ENCODE measurements at places on chromosomes 3 and 15. TPM values are rescaled to one million over a fixed set of nuclear protein-coding genes. Genes with fewer than 3 reads are reported as not detected.

DNA sequence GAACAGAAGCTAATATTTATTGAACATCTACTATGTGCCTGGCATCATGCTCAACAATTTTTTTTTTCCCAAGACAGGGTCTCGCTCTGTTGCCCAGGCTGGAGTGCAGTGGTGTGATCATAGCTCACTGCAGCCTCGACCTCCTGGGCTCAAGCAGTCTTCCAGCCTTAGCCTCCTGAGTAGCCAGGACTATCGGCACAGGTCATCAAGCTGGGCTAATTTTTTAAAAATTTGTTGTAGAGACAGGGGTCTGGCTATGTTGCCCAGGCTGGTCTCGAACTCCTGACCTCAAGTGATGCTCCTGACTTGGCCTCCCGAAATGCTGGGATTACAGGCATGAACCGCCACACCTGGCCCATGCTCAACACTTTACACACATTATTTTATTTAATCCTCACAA is 35.7 kb upstream of the CILP start:
- H3K36me3 ChIP-seq, result no peaks in the 10 kb centered on the region
- no peaks in the 10 kb centered on the region for H3K4me1 ChIP-seq
- H3K27me3 ChIP-seq, result no peaks in the 10 kb centered on the region
- DNase-seq, result no peak
- H3K4me3 ChIP-seq, result no peak overlapping the region

GRCh38 chr15:92749216-92749615 is 93.6 kb upstream of the FAM174B start:
- H3K27ac ChIP-seq, result no peak overlapping the region
- no peak overlapping the region for H3K4me3 ChIP-seq
- H3K27me3 ChIP-seq, result no peaks in the 10 kb centered on the region
- H3K4me1 ChIP-seq, result no peaks in the 10 kb centered on the region

DNA sequence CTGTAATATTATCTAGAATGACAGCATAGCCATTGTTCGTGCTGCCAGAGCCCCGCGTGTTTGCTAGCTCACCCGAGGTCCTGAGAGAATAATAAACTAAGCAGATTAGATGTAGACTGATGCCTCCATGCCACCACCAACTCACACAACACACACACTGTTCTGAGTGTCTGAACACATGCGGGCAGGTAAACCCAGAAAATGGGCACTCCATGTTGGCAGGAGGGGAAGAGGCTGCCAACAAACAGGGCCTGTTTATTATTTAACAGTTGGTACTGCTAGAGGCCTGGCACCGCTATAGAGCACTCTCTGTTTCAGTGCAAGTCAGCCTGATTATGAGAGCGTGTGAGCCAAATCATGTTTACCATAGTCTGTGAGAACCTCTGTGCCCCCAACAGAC is 299.0 kb downstream of the ZBTB20 start:
- DNase-seq, result no peak
- no peaks in the 10 kb centered on the region for H3K27me3 ChIP-seq
- no peaks in the 10 kb centered on the region for H3K36me3 ChIP-seq
- no peak overlapping the region for H3K4me3 ChIP-seq
- no peaks in the 10 kb centered on the region for H3K4me1 ChIP-seq

Gene B3GALNT1
- total RNA-seq, result 0.73 TPM

DNA sequence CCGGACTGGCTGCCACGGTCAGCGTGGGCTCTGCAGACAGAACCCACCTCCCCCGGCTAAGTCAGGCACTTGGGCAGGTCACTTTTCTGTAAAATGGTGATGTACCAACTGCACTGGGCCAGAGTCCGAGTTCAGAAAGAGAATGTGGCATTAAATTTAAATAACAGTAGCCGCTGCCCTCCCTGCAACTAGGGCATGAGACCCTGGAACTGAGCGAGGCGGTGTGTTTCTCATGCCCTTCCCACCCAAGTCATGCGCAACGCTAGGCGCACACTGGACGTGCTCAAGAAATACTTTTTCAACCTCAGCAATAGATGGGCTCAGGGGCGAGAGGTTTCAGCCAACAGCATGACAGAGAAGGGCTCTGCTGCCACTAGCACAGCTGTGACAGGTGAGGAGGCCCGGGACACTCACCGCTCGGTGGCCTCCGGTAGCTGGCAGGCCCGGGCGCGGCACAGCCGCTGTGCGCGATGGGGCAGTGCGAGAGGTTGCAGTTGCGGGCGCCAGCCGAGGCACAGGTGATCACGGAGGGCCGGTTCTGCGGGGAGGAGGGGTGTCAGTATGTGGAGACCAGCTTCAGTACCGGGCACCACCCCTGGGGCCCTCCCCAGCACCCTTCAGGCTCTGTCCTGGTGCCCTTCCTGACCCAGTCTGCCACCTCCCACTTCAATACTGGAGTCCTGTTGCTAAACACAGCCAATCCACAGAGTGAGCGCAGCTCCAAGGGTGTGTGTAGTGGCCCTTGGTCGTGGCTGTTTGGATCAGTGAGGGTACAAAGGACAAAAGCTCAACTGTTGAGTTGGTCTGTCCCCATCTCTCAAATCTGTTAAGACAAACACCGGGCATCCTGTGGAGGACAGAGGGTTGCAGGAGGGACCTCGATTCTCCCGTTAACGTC is 84.5 kb downstream of the VGLL4 start:
- peaks cover 19% of the 10 kb centered on the region for H3K36me3 ChIP-seq
- H3K4me1 ChIP-seq, result no peaks in the 10 kb centered on the region
- H3K4me3 ChIP-seq, result no peak overlapping the region
- H3K27ac ChIP-seq, result no peak overlapping the region

Gene KLHL40
- not detected for total RNA-seq

Gene RFC4
- total RNA-seq, result 24.6 TPM

Gene REC114
- total RNA-seq, result not detected

- no peaks in the 10 kb centered on the region for H3K27me3 ChIP-seq
- peaks cover 5% of the 10 kb centered on the region for H3K36me3 ChIP-seq
- DNase-seq, result peak; percentile 68
- H3K4me1 ChIP-seq, result peaks cover 26% of the 10 kb centered on the region
- H3K27ac ChIP-seq, result peak within 1 kb of the TSS; percentile 63
Observed at GRCh38 chr3:69013253-69014021, at the start of gene EOGT. EOGT (minus strand) TSS chr3:69013684; CDS start chr3:69009846, 3,838 bp downstream.

GRCh38 chr3:38149708-38150107 is 11.2 kb downstream of the MYD88 start:
- no peaks in the 10 kb centered on the region for H3K36me3 ChIP-seq
- no peak overlapping the region for H3K4me3 ChIP-seq
- no peak overlapping the region for H3K27ac ChIP-seq
- DNase-seq, result no peak
- peaks cover 23% of the 10 kb centered on the region for H3K4me1 ChIP-seq

GRCh38 chr15:78638658-78639314 is 2.2 kb downstream of the CHRNB4 start:
- H3K27ac ChIP-seq, result no peak overlapping the region
- no peak overlapping the region for H3K4me3 ChIP-seq
- peak; percentile 13 for DNase-seq
- no peaks in the 10 kb centered on the region for H3K27me3 ChIP-seq
- H3K4me1 ChIP-seq, result peaks cover 4% of the 10 kb centered on the region

GRCh38 chr3:151362751-151363174 is 21.8 kb downstream of the P2RY12 start:
- no peak for DNase-seq
- H3K36me3 ChIP-seq, result no peaks in the 10 kb centered on the region
- H3K4me3 ChIP-seq, result no peak overlapping the region
- H3K27me3 ChIP-seq, result no peaks in the 10 kb centered on the region

Gene COL6A5
- total RNA-seq, result not detected

- H3K4me3 ChIP-seq, result peak overlapping the region; percentile 63
- peaks cover 56% of the 10 kb centered on the region for H3K4me1 ChIP-seq
- peak; percentile 67 for DNase-seq
Observed at GRCh38 chr3:13016083-13016720, 57.0 kb downstream of the IQSEC1 start.

- H3K36me3 ChIP-seq, result no peaks in the 10 kb centered on the region
- no peaks in the 10 kb centered on the region for H3K4me1 ChIP-seq
- no peak for DNase-seq
- H3K4me3 ChIP-seq, result no peak overlapping the region
- H3K27me3 ChIP-seq, result no peaks in the 10 kb centered on the region
Observed at GRCh38 chr15:85986741-85987140, 92.9 kb upstream of the AGBL1 start.

DNA sequence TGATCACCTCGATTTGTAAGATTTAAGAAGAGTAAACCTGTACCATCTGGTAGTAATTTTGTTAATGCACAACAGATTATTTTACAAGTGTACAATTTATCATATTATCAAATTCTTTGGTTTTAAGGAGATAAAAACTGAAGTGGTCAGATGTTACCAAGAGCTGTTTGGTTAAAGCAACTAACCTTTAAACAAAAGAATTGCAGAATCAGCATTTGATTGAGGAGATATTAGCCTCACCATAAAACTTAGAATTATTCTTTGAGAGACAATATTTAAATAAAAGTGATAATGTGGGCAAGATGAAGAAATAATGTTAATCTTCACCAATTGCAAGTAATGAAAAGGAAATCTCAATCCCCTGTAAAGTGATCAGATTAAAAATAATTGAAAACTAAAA is 1034.9 kb downstream of the ROBO1 start:
- no peak for DNase-seq
- no peaks in the 10 kb centered on the region for H3K36me3 ChIP-seq
- no peaks in the 10 kb centered on the region for H3K27me3 ChIP-seq
- no peak overlapping the region for H3K4me3 ChIP-seq
- H3K4me1 ChIP-seq, result no peaks in the 10 kb centered on the region
- no peak overlapping the region for H3K27ac ChIP-seq

- DNase-seq, result no peak
- H3K36me3 ChIP-seq, result no peaks in the 10 kb centered on the region
- H3K27me3 ChIP-seq, result no peaks in the 10 kb centered on the region
- no peak overlapping the region for H3K27ac ChIP-seq
Observed at GRCh38 chr3:23663661-23664186, 142.0 kb upstream of the UBE2E1 start.

All from CD4-positive, alpha-beta memory T cell (primary cell).